Stimulated activated CD8-positive, alpha-beta memory T cell treated with anti-CD3 and anti-CD28 coated beads, Interleukin-4, amount 100 ng/mL, for 1 hour (primary cell): ENCODE measurements at places on chromosomes 2 and 18.

GRCh38 chr18:64142904-64143303 lies 6.0 kb downstream of the LINC00305 start:
- no peak for DNase-seq

DNA sequence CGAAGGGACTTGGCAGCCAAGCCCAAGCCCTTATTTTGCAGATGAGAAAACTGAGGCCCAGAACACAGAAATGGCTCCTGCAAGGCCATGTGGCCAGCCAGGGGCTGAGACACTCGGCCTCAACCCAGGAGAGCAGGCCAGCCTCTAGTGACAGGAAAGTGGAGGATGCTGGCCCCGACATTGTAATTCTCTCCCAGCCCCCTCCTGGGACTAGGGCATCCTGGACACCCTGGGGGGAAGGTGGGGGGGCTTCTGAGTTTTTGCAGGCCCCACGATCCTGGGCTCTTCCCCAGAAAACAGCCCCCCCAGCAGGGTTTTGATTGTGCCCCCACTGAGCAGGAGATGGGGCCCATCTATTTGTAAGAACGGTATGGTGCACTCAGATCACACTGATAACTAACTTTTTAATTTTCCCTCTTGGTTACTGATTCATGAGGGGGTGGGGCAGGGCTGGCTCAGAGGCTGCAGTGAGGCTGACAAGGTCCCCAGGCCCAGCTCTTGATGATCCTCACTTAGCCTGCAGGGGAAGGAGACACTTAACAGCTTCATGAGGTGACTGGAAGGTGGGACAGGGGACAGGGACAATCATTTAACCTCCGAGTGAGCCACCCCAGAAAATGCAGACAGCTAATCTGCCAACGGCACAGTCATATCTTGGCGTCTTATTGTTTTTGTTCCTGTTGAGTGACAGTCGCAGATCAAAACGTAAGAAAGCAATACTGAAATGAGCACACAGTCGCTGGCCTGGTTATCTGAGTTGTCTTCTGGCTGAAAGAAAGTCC lies 18.9 kb downstream of the SMAD7 start:
- no peak for DNase-seq

GRCh38 chr2:170122883-170123547 lies 54.9 kb upstream of the MYO3B start:
- DNase-seq: no peak

DNA sequence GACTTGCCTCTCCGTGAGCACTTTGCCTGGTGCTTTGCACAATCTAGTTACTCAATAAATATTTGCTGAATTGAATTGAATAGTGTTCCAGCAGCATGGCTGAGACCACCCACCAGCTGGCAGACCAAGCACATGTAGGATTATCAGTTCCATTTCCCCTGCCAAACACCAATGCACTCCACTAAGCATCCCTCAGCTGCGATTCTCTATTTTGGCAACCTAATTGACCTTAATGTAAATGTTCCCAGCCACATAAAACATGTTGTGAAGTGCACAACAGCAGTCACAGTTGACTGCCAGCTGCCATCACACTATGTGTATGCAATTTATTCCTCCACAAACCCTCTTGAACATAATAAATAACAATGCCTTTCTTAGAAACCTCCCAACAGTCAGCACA lies 1879.4 kb upstream of the PIK3C3 start:
- no peak for DNase-seq

DNA sequence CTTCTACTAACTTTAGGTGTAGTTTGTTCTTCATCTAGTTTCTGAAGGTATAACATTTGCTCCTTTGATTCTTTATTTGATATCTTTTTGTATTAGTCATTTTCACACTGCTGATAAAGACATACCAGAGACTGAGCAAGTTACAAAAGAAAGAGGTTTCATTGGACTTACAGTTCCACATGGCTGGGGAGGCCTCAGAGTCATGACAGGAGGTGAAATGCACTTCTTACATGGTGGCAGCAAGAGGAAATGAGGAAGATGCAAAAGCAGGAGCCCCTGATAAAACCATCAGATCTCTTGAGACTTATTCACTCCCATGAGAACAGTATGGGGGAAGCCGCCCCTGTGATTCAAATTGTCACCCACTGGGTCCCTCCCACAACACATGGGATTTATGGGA lies 544.4 kb upstream of the DSEL start:
- DNase-seq: no peak

GRCh38 chr2:228355897-228356296 lies 174.4 kb upstream of the SPHKAP start:
- DNase-seq: no peak

GRCh38 chr2:18934886-18935285 lies 345.5 kb upstream of the NT5C1B start:
- no peak for DNase-seq

DNA sequence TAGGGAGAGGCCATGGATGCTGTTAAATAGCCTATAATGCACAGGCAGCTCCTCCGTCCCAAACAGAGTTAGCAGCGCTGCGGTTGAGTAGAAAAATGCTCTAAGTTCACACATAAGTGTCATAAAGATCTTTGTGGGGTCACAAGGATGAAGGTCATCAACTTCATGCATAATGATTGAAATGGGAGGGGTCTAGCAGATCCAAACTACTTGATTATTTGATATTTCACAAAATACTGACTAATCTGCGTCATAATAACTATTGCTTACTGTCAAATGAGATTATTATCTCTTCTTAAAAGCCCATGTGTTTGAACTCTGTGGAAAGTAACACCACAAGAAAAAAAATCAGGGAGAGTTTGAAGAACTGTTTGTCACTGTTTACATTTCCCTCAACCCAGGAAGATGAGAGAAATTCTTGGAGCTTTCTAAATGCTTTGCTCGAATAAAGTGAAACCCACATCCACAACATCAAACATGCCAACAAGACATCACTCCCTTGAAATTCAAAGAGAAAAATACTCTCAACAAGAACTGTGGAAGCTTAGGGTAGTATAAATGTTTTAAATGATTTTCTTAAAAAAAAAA lies 50.5 kb upstream of the CREB1 start:
- no peak for DNase-seq

DNA sequence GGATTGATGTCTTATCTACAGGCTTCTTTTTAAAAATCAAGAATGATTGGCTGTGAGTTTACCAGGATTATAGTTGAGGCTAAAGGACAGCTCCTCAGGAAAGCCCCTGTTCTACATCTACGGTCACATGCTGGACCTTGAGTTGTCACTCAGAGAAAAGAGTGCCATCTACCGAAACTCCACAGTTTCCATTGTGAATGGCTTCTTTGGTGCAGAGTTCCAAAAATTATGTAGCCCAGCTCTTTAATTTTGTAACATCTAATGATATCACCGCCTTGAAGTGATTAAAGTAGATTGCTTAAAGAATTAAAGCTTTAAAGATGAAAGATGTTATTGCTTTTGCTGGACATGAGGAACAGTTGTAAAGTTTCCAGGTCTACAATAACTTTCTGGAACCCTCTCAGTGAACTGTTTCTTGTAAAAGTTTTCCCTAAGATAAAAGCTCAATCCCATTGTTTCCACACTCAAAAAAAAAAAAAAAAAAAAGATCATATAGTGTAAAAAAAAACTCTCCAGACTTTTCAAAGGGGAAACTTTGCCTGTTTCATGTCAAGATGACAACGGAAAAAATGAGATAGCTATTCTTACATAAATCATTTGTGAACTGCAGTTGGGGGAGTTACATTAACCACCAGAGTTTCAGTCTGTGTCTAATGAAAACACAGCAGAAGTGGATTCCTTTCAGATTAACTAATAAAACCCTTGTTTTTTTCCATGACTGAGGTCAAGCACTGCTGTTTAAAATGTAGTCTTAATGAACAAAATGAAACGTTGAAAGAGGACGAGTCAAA lies 4.3 kb downstream of the COL3A1 start:
- DNase-seq: no peak

GRCh38 chr18:53114441-53114840 lies 774.4 kb downstream of the DCC start:
- DNase-seq: no peak

GRCh38 chr18:58148954-58149471 lies 105.0 kb downstream of the NEDD4L start:
- DNase-seq: no peak

- DNase-seq: peak; percentile 23
Measured at GRCh38 chr18:13216092-13216582, 2.4 kb upstream of the LDLRAD4 start.

DNA sequence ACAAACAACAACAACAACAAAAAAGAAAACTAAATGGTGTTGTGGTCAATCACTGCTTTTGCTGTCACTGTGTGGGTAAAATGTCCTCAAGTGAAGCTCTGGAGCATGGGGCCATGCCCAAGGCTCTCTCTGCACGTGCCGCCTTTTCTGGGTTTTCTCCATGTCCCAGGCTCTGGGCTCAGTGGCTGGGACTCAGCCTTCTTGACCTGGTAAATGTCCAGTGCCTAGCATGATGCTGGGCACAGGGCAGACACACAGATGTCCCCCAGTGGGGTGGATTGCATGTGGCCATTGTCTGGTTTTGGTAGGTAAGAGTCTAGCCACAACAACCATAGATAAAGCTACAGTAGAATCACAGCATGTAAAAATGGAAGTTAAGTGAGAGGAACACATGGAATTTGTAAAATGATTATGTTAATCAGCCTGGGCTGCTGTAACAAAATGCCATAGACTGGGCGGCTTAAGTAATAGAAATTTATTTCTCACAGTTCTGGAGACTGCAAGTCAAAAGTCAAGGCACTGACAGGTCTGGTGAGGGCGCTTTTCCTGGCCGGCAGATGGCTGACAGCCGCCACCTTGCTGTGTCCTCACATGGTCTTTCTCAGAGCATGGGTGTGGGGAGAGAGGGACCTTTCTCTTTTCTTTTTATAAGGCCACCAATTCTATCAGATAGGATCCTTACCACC lies 174.4 kb downstream of the ACOXL start:
- DNase-seq: no peak

DNA sequence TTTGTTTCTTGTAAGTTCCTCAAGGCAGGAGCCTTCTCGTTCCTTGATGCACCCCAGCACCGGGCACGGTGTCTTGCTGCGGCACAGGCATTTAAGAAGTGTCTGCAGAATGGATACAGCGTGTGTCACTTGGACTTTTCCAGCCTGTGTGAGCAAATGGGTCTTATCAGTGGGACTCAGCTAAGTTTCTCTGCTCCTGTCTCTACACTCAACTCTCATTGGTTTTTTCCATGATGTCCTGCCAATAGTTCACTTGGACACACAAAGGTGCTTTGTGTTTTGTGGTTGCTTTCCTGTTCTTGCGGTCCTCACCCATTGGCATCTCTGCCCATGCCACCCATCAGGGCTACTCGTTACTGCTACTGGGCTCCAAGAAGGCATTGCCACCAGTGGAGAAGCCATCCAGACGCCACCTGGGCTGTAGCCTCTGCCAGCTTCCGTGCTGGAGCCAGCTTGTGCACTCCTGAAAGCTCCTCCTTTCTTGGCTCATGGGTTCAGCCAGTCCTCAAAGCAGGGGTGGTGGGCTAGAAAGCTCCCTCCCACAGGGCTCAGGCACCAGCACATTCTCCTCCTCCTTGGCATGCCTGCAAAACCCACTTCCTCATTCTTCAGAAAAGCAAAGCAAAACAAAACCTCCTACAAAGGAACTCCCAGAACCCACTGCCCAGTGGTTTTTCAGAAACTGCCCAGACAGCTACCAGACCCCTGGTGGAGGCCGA lies 41.4 kb downstream of the IL1R2 start:
- no peak for DNase-seq

GRCh38 chr18:24658302-24658701 lies 197.9 kb downstream of the HRH4 start:
- DNase-seq: no peak
